Activated gamma-delta T cell treated with Interleukin-2 at 50 U/mL for 16 hours (primary cell): ENCODE measurements at places on chromosomes 6 and 20.

DNA sequence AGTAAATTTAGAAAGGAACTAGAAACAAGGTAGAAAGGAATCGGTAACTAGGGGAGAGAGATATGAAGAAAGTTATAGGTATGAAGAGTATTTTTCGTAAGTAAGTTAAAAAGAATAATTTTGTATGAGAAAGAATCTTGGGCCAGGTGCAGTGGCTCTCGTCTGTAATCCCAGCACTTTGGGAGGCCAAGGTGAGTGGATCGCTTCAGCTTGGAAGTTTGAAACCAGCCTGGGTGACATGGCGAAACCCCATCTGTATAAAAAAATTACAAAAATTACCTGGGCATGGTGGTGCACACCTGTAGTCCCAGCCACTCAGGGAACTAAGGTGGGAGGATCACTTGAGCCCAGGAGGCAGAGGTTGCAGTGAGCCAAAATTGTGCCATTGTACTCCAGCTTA, 42.0 kb downstream of the TCP11 start:
- no peak for DNase-seq

- no peak for DNase-seq
These were observed 6.2 kb downstream of the JPH2 start for GRCh38 chr20:44180814-44181213.

DNA sequence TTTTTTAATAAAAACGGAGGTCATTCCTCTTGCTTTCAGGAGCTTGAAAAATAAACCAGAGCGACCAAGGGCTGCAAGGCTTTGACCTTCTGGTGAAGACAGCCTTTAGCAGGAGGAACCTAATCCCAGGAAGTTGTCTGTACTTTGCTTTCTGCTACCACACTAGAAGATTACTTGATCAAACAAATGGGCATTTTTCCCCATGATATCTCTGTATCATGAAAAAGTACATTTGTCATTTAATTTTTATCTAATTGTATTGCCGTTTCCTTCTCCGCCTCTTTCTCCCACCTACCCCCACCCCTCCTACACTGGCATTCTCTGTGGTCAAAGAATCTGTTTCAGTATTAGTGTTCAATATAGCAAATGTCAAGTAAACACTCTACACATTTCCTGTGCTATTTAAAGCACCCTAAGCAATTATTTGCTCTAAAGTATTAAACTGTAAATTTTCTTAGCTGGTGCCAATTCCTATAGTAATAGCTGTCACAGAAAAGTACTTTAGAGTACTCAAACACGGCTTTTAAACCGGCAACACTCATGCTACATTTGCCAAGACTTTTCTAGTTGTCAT, 29.7 kb downstream of the ATXN1 start:
- DNase-seq = no peak

DNA sequence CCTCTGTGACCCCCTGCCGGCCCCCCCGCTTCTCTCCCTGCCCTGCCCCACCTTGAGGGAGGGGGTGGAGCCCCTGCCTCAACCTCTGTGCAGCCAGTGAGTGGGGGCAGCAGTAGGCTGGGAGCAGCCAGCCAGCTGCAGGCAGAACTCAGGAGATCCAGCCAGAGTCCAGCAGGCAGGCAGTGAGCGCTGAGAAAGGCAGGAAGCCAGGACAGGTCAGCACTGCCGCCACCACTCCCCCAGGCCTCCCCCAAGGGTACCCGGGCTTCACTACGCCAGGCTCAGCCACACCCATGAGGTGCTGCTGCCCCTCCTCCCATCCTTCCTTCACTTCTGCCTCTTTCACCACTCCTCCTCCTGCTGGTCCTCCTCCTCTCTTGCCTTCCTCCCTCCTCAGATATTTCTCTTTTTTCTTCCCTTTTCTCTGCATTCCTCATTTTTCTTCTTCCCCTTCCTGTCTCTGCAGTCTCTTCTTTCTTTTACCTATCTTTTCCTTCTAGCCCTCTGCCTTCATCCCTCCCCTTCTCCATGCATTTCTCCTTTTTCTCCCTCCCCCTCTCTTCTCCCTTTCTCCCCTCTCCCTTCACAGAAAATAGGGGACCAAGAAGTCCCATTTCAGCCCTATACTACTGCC, 11.5 kb downstream of the TMEM63B start:
- DNase-seq = no peak

GRCh38 chr6:154478701-154479060, 31.8 kb downstream of the CNKSR3 start:
- DNase-seq = no peak

DNA sequence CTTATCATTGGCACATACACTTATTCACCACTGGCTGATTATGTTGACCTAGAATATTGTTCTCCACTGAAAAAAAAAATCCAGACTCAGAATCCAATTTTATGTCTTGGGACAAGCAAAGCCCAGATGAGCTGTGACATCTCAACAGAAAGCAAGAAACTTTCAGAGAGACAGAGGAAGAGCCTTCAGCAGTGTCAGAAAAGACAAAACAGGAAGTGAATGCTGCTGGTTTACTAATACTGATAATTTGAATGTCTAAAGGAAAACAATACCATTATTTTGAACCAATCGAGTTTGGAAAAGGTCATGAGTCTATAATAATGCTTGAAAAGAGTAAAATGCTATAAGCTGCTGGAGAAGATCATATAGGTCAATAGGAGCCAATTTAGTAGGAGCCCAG, 179.8 kb upstream of the RIMS1 start:
- DNase-seq = no peak

GRCh38 chr6:48199499-48199898, 88.5 kb upstream of the PTCHD4 start:
- no peak for DNase-seq

GRCh38 chr20:61757678-61758563, 307.8 kb downstream of the TAF4 start:
- no peak for DNase-seq

GRCh38 chr6:113488812-113489685, 368.1 kb upstream of the MARCKS start:
- no peak for DNase-seq

DNA sequence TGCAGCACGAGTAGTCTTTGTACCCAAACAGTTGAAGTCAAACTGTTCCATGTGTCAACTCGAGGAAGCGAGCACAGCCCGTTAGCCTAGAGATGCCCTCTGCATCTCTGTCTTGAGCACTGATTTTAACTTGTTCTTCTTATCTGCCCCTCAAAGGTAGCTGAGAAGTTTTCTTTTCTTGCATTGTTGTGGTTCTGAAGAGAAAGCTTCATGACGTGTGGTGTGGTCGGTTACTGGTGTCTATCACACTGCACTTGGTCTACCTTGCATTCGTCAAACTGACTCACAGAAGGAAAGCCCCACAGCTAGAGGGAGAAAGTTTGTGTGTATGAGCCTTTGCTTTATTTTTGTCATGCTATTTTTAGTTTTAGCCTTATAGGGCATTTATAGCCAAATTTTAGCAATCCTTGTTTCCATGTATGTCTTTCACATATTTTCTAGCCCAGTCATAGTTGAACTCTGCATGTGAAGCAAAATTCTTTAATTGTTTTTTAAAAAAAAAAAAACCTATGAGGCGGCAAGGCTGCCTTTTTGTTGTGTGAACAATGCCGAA, 115.1 kb downstream of the JAG1 start:
- peak; percentile 32 for DNase-seq

DNA sequence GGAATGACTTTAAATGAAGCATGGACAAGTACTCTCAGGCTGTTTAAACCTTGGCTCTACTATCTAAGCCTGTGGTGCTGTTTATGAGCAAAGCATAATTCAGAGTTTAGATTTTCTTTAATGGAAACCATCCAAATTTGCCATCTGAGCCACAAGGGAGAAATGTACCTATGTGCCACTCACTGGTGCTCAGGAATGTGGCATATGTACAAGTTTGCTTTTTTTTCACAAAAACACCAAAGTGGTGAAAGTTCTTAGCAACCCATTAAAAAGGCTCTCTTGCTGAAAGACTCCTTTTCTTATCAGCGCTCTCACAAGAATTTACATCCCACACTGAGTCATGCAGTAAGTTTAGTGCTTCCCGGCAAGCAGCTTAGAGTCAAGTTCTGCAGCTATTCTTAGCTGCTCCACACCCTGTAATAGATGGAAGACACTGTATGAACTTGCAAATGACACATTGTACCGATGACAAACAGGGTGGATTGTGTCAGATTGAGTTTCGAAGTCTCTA, 57.3 kb upstream of the MLIP start:
- DNase-seq = no peak

DNA sequence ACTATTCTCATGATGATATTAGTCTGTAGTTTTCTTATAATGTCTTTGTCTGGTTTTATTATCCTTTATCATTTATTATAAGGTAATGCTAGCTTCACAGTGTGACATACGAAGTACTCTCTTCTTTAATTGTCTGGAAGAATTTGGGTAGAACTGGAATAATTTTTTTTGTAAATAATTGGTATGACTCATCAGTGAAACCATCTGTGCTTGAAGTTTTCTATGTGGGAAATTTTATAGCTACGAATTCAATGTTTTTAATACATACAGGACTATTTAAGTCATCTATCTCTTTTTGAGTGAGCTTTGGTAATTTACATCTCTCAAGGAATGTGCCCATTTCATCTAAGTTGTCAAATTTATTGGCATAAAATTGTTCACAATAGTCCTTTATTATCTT, 86.3 kb downstream of the SOD2 start:
- DNase-seq = no peak

DNA sequence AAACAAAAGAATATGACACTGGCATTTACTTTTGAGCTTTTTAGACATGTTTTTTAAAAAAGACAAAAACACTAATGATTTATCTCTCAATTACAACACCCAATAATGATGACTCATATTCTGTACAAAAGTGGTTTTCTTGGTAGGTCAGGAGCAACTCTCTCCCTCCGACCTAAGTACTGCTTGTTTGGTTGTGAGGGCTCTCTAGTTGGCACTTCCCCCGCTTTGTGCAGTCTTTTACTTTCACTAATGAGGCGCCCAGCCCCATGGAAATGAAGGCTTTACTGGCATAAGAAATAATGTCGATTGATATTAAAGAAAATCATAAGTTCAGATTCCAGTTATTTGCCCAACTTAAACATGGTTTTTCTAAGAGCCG, 1.3 kb downstream of the KPNA5 start:
- peak; percentile 36 for DNase-seq

DNA sequence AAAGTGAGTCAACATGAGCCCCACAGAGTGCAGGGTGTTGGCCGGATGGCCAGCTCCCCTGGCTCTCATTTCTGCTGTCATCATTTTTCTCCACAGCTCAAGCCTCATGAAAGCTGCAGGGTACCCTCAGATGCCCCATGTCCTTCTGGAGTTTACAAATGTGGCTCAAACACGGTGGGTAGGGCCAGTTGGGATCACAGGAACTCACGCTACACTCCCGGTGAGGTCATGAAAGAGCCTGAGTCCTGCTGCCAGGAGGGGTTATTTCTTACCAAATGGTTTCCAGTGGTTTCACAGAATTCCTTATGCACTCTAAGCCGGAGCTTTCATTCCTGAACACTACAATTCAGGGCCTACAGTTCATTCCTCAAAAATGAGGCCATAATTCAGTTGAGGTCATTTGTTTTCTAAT, 78.7 kb downstream of the TMEM170B start:
- no peak for DNase-seq

GRCh38 chr6:26304797-26305640, 60.0 kb upstream of the BTN3A2 start:
- DNase-seq = peak; percentile 35

DNA sequence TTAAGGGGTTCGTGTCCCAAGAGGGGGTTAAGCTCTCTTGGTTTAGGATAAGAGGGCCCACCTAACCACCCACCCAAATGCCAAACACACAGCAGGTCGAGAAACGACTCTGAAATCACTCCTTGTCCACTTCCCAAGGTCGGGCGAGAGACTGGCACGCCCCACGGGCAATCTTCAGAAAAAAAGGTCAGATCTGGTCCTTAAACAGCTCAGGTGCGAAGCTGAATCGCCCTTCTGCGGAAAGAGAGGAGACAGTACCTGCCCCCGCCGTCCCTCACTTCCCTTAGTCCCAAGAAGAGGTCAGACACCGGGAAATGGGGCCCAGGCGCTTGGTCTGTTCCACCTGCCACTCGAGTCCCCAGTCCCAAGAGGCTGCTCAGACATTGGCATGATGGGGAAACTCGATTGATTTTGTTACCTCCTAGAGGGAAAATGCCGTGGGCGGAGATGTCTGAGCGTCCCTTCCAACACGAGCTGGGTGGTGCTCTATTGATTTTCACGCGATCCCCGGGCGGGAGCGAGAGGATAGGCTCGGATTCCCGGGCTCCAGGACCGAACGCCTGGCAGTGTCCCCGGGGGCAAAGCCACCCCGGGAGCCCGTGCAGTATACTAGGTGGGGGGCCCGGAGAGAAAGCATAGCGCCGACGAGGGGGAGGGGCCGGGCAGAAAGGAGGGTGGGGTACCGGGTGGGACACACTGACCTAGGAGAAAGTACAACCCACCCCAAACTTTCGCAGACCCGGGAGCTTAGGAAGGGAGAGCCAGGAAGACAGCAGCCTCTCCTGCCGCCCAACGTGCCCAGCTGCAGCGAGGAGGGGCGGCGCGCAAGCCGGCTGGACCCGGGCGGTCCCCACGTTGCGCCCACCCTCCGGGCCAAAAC, 1.1 kb upstream of the SAMD5 start:
- no peak for DNase-seq

- DNase-seq = no peak
These were observed 770 bp downstream of the TCF19 start for GRCh38 chr6:31158863-31159855.

- DNase-seq = no peak
These were observed 11.8 kb downstream of the C20orf203 start for GRCh38 chr20:32661820-32662528.

DNA sequence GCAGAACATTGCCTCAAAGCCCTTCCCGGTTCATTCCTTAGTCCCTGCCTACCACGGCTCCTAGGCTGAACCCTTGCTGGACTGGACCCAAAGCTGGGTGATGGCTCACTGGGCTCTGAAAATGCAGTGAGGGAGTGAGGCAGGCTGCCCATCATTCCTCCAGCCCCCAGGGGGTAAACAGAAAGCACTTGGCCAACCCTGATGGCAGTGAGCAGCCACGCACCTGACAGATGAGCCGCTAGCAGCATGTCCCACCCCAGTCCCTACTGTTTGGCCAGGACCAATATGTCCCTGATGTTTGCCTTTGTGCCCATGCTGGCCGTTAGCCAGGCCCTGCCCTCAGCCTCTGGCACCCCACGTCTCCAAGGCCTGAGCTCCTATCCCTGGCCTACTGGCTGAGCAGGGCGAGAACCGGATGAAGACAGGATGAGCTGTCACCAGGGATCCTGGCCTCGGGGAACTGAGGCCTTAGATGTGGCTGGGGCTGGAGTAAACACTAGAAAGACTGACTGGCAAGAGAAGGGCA, 19.4 kb upstream of the BAK1 start:
- DNase-seq = no peak

- DNase-seq = no peak
These were observed 71.9 kb downstream of the TBC1D7 start for GRCh38 chr6:13256266-13257001.

- no peak for DNase-seq
These were observed 486 bp downstream of the FKBP1A start for GRCh38 chr20:1392443-1392692.

DNA sequence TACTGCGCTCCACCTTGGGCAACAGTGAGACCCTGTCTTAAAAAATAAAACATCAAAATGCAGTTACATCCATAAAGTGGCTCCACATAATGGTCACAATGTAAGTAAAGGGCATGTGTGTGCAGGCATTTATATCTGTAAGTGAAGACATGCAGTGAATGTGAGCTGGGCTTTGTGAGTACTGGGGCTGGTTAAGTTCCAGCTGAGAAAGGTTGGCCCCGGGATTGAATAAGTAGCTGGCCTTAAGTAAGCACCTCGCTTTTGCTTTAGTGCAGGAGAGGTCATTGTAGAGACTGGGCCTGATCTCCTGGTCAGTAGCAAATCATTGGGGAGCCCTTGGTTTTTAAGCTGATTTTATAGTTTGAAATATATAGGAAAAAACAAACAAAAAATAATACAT, 8.0 kb downstream of the QKI start:
- no peak for DNase-seq
